Memory B cell (primary cell): ENCODE measurements at places on chromosomes 5 and 9.

DNA sequence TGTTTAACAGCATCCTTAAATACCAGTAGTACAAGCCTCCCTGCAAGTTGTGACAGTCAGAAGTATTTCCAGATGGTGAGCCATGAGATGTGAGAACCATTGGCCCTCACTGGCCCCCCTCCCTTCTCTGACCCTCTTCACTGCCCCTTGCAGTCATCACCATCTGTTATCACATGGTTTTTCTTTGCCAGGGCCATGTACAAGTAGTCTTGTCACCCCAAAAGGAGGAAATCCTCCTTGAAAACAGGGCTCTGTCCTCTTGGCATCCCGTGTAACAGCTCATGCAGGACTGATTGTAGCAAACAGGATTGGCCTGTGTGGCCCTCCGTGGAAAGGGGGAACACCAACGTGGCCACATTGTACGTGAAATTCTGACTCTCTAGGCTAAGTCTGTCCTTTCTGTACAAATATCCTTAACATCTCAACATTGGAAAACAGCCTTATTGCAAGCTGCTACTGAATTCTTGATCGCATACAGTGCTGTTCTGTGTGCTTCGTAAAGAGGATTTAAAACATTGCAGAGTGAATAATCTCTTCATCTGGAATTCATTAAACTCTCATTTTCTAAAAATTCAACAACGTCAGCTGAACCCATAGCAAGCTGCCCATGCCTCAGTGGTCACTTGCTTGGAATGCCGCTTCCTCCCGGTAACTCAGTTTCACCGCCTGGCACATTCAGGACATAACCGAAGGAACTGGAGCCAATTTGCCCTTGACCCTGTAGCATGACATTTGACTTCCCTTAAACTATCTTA lies 171.7 kb downstream of the ATPSCKMT start:
- DNase-seq = no peak

- DNase-seq = no peak
Observed at GRCh38 chr5:173572431-173573125, 43.9 kb downstream of the BOD1 start.

- no peak for DNase-seq
Observed at GRCh38 chr5:103693517-103693916, 130.9 kb upstream of the NUDT12 start.

DNA sequence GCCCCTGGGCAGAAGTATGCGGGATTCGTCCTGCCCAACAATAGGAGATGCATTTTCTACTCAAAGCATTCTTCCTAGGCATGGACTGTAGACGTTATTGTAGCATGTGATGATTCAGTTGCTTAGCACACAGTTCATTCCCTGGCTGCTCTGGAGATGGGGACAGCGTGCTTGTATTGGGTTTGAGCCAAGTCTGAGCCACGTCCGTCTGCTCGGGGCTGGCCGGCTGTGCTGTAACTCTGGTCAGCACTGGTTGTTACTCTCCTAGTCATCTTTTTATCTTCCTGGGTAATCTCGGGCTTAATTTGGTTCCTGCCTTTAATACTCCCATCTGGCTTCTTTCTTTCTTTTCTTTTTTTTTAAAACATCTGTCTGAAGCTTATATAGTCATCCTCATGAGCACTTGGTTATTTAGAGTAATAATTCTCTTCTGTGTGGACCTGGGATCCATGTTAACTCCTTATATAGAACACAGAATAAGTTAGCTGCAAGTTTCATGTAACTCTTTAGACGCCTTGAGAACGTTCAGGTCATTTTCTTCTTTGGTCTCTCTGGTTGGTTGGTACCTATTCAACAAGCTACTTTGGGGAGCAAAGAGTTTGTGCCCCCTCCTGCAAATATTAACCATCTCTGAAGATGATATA lies 118.8 kb upstream of the RPS23 start:
- no peak for DNase-seq

- no peak for DNase-seq
Observed at GRCh38 chr5:172972552-172972951, 11.0 kb upstream of the ATP6V0E1 start.

- no peak for DNase-seq
Observed at GRCh38 chr9:76216161-76216649, 178.0 kb downstream of the RFK start.

DNA sequence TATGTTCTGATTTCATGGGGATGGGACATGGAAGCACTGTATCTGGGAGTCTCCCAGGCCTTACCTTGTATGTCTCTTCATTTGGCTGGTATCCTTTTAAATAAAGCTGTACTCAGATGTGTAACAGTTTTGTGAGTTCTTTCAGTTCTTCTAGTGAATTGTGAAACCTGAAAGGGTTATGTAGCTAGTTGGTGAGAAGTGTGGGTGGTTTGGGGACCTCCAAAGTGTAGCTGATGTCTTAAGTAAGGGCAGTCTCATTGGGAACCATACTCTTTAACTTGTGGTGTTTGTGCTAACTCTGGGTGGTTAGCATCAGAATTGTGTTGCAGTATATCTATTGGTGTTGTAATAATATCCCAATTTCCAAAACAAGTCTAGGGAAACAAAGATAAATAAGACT lies 166.9 kb upstream of the CCNH start:
- DNase-seq = no peak

DNA sequence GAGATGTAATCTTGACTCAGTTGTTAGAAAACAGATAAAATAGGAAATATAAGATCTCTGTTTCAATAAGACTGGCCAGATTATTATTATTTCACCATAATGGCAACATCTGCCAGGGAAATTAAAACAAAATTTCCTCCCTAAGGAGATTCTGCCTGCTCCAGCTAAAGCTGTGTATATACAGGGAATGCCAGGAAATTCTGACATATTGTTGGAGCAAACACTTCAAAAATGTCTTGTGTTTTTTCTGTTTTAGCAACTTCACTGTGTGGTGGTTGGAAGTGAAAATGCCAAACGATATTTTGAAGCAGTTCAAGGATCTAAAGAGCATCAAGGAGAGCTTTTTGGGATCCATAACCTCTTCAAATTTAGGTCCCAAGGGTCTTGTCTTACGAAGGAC lies 90.8 kb downstream of the ERCC6L2 start:
- DNase-seq = no peak

GRCh38 chr9:78479441-78479840 lies 182.5 kb downstream of the PSAT1 start:
- no peak for DNase-seq
